Stimulated activated CD8-positive, alpha-beta memory T cell treated with anti-CD3 and anti-CD28 coated beads, Interleukin-2, amount 100 ng/mL, for 1 hour (primary cell): ENCODE measurements at places on chromosomes 5 and 9.

- no peak for DNase-seq
Measured at GRCh38 chr9:5441043-5441442, 3.3 kb upstream of the PLGRKT start.

GRCh38 chr5:156949424-156949823 is 13.6 kb downstream of the TIMD4 start:
- no peak for DNase-seq

DNA sequence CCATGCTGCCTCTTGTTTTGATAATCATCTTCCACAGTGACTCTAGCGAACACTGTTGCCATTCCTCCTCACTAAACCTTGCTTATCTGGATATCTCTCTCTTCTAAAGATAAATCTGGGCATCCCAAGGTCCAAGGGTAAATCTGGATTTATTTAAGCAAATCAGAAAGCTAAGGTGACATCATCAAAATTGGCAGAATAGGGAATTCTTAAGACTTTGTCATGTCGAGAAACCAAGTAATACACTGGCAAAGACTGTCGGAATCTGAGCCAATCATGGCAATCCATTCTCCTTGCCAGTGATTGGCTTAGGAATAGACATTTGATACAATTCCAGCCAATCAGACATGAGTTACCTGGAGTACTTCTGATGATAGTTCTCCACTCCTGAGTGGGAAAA is 362.7 kb upstream of the PTGER4 start:
- no peak for DNase-seq

GRCh38 chr9:130239363-130239695 is 26.2 kb upstream of the HMCN2 start:
- DNase-seq: no peak

DNA sequence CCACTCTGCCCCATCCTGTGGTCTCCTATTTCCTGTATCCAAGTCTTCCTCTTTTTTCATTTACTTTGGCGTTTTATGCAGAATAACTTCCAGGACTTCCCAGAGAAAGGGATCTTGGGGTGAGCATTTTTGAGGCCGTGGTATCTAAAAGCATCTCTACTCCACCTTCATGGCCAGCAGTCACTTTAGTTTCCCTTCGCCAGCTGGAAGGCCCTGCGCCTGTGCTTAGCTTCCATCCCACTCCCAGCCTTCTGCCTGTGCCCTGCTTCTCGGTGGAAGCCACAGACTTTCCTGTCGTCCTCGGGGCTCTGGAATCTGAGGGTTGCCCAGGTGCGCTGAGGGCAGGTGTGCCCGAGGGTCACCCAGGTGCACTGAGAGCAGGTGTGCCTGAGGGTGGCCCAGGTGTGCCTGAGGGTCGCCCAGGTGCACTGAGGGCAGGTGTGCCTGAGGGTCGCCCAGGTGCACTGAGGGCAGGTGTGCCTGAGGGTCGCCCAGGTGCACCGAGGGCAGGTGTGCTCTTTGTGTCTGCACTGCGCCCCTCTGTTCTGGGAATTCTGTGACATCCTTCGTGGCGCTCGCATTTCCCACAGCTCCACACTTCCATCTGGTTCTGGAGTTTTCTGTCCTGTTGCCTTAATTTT is 32.4 kb upstream of the LRRC14B start:
- no peak for DNase-seq

DNA sequence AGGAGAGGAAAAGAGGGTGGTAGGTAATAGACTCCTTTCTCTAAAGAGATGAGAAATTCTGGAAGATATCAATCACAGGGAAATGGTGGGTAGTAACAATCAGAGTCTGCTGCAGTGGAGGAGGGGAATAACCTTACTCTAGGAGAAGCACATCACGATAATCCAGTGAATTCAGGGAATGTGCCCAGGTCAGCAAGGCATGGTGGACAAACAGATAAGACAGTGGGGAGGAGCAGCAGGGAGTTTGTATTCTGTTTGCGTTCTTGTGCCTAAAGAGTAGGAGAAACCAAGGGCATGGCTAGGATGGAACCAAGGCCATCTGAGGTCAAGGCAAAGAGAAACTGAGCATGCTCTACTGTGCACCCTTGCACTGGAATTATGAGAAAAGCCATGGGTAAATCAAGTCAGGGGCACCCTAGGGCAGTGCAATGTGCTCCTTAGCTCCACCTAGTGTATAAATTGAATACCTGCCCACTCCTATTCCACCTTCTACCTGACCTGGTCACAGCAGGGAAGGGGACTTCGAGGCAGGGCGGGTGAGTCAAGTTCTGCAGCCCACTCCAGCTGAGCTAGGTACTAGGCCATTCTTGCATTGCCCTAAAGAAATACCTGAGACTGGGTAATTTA is 31.6 kb downstream of the RETREG1 start:
- no peak for DNase-seq

DNA sequence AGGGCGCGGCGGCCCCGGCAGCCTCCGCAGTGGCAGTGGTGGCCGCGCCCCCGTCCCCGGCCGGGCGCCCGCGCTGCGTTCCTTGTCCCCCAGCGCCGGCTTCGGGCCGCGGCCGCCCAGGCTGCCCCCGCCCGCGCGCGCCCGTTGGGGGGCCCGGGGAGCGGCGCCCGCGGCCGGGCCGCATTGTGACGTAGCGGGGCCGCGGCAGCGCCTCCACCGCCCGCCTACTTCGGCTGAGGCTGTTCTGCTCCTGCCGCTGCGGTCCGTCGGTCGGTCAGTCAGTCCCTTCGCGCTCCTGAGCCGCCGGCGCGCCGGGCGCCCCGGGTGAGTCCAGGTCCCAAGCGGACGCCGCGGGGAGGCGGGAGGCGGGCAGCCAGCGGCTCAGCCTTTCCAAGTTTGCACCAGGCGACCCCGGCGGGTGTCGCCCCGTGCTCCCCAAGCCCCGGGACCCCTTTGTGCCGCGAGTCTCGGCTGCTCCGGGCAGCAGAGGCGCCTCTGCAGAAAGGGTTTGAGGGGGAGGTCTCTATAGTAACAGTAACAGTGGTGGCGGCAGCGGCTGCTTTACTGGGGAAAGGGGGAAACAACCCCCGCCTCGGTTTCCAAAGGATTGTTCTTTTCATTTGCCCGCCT is at the start of gene SNCAIP:
TSS of gene SNCAIP (plus strand) at position 277 of the 630 bp plus-strand sequence. CDS start 78,898 bp downstream, outside the sequence.
- no peak for DNase-seq
